Brain microvascular endothelial cell (primary cell): ENCODE measurements at places on chromosomes 2 and 18.

DNA sequence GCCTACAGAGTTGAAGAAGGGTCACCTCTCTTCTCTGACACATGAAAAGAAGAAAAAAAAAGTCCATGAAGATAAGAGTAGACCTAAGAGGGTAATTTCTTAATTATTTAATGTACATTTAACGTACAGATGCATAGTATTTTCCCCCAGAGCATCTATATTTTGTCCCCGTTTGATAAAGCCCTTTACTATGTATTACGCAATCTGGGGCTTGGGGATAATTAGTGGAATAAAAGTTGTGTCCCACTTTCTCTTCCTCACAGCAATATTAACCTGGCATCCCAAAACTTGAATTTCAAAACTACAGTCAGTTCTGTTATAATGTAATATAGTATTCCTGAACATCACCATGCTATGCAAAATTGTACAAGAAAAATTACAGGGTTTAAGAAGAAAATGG, 254.1 kb downstream of the SUCLG1 start:
- no peak for DNase-seq

- DNase-seq: peak; percentile 84
These were observed 3.6 kb upstream of the DGKD start for GRCh38 chr2:233350708-233351107.

DNA sequence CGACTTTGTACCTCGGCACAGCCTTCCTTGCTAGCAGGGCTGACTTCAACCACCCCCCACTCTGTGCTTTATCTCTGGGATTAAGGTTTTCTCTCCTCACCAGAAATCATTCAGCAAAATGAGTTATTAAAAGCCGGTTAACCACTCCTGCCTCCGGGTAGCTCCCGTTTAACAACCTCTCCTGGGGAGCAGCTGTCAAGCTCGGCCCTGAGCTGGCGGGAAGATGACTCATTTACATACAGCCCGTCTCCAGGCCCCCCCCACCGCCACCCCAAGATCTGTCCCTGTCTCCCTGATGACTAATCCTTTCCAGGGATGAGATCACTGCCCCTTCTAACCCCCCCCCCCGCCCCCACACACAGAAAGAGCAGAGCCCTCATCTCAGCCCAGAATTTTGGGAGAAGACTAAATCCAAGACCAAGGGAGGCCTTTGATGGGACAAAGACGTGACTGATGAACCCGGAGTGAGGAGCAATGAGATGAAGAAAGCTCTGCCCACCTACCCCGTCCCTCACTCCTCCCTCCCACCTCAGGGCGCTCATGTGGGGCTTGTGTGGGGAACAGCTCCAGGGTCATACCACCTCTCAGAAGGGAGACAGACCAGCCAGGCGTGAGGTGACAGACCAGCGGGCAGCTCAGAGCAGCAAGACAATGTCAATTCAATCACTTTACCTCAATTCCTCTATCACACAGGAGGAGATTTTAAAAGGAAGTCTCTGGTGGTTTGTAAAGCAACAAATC, 131.4 kb downstream of the MSH2 start:
- DNase-seq: peak; percentile 86

DNA sequence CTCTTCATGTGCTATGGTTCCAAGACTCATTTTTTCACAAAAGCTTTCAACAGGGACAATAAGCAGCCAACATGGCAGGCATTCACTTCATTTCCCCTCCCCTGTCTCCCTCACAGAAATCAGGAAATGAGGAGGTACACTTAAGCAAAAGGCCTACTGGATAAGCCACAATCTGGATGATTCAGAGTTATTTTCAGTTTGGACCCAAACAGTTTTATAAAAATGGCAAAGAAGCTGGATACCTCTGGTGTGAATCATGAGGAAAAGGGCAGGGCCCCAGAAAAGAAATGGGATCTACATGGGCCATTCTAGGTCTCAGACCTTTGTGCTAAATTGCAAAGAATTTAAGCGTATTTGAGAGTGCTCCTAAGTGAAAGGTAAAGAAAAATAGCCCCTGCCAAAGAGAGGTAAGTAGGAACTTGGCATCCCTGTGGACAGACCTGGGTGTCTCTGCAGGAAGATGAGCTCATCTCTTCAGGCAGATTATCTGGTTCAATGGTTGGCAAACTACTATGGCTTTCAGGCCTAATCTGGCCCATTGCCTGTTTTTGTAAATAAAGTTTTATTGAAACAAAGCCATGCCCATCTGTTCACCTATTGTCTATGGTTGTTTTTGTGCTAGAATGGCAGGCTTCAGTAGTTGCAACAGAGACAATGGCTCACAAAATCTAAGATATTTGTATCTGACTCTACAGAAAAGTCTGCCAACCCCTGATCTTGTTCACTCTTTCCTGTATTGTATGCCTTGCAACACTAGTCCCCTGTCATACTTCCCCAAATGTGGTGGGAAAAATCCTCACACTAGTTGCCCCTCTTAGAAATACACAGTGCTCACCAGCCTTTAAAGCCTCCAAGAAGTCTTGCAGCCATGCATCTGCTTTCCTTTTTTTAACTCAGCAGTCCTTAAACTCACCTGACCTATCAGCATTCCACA, 315.0 kb downstream of the ALK start:
- DNase-seq: peak; percentile 80

- no peak for DNase-seq
These were observed 15.1 kb downstream of the MFF start for GRCh38 chr2:227340106-227340505.

- peak; percentile 41 for DNase-seq
These were observed 300.0 kb downstream of the PDE11A start for GRCh38 chr2:177772529-177772928.

GRCh38 chr2:80028584-80028983, 276.0 kb downstream of the LRRTM1 start:
- no peak for DNase-seq

DNA sequence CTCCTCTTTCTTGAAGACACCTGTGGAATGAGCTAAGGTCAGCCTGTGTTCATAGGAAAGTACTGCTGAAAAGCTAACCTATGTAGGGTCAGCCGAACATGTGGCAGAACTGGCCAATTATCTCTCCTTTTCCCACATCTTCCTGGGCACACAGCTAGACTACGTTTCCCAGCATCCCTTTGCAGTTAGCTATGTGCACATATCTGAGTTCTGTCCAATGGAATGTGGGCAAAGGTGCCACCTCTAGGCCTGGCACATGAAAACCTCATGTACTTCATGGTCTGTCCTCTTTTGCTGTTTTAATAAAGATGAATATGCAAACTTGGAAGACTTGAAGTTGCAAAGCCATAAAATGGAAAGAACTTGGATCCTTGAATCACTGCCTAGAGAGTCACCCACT, 352.6 kb downstream of the TNS1 start:
- no peak for DNase-seq

DNA sequence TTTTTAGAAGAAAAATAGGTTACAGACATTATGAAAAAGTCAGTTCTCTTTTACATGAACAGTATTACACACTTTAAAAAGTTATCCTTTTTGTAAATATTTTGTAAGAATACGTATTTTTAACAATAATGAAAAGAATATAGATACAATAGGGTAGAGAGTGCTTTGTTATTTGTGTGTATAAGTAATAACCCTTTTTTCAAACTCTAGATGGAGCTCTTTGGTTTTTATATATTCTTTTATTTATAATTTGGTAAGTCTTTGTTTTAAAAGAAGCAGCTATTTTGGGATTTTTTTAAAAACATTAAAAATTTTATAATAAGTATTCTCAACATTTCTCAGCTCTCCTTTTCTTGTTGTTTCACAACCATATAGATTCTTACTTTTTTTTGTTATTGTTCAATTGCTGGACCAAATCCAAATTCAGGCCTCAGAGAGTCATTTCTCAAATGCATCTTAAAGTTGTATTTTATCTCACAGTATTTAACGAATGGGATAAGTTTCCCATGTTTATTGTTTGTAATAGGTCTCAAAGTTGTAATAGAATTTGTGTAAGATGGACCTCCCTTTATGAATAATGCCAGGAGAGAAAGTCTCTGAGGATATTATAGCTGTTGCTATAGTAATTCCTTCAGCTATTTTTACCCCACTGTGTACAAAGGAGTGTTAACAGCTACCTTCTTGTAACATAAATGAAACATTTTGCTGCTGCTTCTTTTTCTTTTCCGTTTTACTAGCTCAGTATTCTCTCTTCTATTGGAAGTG, 46.4 kb downstream of the ACYP2 start:
- DNase-seq: no peak

DNA sequence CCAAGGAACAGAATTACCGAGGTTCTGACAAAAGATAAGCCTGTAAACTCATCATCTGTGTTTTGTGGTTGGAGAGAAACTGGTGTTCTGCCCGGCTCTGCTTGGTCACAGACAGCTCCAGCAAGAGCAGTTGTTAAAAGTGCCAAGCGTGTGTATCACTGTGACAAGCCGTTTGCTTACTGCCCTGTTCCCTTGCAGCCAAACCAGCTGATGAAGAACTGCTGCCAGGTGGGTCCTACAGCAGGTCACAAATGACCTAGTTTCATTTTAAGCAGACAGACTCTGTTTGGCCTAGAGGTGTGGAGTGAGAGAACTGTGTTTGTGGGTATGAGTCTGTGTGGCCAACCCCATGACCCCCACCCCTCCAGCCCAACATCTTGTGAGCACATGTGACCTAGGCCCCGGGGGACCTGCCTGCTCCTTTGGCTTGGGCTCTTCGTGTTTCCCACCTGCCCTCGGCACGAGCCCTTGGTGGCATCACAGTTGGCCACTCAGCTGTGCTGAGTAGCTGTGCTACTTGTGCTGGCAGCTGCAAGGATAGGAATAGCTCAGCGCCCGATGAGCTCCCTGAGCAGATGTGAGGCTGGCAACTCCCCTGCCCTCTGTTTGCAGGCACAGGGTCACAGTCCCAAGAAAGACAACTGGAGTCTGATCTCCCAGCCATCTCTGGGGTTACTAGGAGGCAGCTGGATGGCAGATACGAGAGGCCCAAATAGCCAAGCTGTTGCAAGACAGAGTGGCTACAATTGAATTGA, 9.7 kb downstream of the OXER1 start:
- peak; percentile 4 for DNase-seq

DNA sequence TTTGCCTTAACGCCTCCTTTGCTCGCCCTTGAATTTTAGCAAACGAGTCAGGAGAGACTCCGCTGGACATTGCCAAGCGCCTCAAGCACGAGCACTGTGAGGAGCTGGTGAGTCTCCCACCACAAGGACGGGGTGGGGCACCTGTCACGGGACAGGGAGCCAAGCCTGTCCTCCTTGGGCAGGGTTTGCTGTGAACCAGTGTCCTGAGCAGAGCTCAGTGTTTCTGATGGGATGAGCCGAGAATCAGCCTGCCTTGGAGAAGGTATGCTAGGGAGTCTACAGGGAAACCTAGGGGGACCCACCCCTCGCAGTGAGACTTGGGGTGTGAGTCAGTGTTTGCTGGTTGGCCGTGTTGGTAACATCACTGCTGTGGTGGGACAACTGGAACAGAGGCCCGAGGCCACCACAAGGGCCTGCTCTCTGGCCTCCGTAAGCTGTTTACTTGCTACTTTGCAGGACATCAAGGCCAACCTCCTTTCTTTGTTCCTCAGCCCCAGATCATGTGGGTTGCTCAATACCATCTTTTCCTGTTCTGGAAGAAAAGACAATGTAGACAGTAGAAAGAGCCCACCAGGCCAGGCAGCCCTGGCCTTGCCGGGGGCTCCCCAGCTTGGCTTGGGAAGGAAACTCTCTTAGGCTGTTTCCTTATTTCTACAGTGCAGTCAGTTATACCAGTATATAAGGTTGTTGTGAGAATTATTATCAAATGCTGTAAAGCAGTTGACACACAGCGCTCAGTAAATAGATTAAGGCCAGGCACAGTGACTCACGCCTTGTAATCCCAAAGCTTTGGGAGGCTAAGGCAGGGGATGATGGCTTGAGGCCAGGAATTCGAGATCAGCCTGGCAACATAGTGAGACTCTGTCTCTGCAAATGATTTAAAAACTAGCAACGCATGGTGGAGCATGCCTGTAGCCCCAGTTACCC, 42.4 kb downstream of the ITGB1BP1 start:
- peak; percentile 92 for DNase-seq

DNA sequence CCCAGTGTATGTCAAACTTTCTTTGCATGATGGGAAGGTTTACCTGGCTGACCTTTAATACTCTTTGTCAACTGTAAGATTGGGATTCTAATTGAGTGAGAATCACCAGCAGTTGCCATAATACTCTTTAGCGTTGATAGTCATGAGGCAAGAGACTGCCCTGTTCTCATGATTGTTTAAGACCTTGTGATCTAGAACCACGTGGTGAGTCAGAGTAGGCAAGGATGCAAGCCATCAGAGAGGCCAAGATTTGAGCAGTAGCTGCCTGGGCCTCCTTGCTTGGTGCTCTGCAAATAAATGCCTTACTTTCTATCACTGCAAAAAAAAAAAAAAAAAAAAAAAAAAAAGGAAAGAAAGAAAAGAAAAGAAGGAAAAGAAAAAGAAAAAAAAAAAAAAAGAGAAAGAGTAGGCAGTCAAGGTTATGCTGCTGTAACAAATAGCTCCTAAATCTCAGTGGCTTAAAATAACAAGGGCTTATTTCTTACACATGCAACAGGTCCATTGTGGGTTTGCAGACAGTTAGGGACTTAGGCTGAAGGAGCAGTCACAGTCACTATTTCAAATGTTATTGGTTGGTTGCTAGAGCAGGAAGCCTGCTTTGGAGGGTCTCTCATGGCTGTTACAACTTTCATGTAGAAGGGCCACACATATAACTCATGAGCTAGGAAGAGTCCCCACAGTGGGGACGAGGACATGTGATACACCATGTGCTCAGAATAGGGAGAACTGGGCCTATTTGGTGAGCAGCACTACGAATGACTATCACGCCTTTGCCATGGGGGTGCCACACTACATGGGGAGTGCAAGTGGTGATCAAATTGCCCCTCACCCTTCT, 21.7 kb downstream of the IL1R2 start:
- no peak for DNase-seq

DNA sequence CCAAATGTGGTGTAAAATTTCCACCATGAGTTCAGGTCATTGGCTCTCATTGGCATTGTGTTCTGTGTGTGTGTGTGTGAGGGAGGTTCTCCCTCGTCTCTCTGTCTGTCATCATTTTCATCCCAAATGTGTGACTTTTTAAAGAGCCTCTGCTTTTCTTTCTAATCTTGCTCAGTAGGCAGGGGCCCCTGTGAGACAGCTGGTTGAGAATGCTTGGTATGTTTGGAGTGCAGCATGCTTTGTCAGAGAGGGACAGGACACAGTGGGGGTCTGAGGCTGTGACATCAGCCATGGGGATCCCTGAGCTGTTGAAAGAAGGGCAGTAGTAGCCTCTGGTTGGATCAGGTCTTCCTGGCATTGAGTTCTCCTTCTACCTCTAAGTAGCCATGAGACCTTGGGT, 10.6 kb downstream of the PTPRM start:
- DNase-seq: peak; percentile 91

- DNase-seq: no peak
These were observed 5.5 kb downstream of the SALL3 start for GRCh38 chr18:78984941-78985784.

- DNase-seq: peak; percentile 61
These were observed 28.0 kb downstream of the KCNK3 start for GRCh38 chr2:26720322-26721114.
